HFFc6 (cell line): ENCODE measurements at places on chromosomes 1 and 21. TPM values are rescaled to one million over a fixed set of nuclear protein-coding genes. Genes with fewer than 3 reads are reported as not detected.

DNA sequence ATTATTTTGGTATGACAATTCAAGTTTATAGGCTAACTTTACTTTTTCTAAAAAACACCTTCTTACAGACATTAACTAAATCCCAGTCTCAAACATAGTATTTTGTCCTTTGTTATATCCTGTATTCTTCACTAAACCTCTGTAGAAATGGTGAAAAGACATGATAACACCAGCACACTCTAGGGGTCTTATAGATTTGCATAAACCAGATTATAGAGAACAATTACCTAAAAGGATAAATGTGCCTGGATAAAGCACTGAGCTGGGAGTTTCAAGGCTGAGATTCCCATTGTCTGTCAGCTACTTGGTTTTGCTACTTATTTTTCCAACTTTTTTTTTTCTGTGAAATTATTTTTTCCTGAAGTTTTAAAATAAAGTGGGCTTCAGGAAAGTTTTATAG lies 1288.6 kb upstream of the TMPRSS15 start:
- DNase-seq: no peak

FNDC5 gene
- 0.66 to 0.93 TPM in 2 of 3 replicates, not detected in the other for total RNA-seq

GRCh38 chr1:210754878-210755665 lies 378.9 kb downstream of the KCNH1 start:
- DNase-seq: no peak

TAS1R1 gene
- total RNA-seq: 0.07 TPM in 1 of 3 replicates, not detected in the others

NR1I3 gene
- not detected in 3 replicates for total RNA-seq

GRCh38 chr1:239306426-239306825 lies 79.9 kb upstream of the CHRM3 start:
- no peak for DNase-seq

PDPN gene
- not detected in 3 replicates for total RNA-seq

- DNase-seq: peak; percentile 64
Measured at GRCh38 chr1:201870397-201870796, 18.3 kb upstream of the SHISA4 start.

SEC16B gene
- total RNA-seq: 0.86 to 2.1 TPM (median 1.1 TPM) in 3 replicates

DNA sequence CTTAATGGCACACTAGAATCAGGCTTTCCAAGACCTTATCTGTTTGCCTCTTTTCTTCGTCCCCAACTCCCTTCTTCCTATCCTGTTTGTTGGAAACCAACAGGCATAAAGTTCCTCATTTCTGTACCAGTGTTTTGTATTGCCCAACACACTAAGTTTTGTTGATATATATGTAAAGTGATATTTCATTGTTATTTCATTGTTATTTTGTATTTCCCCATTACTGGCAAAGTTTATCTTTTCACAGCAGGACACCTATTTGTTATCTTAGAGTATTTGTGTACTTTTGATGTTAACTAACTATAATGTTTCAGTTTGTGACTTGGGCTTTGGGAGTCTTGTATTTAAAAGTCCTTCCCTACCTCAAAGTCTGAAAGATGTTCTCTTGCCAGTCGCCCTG lies 27.1 kb downstream of the FAM20B start:
- no peak for DNase-seq

- DNase-seq: no peak
Measured at GRCh38 chr1:13487143-13487868, 26.5 kb downstream of the LRRC38 start.

DNA sequence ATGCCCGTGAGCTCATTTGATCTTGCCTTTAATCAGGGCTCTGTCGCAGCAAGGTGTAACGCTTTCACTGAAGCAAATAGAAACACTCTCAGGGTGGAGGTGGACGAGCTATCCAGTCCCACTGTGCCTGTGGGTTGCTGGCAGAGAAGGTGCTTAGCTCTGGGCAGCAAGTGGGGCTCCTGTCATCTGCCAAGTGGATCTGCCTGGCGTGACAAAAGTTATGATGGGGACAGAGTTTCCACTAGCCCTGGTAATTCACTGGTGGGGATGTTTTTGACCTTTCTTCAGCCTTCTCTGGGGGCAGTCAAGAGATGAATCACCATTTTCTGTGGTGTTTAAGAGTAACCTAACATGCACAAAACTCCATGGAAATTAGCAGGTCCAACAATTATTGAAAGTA lies 71.3 kb upstream of the EDEM3 start:
- DNase-seq: no peak

CRABP2 gene
- 54.7 to 79.5 TPM (median 58.3 TPM) in 3 replicates for total RNA-seq

- peak; percentile 33 for DNase-seq
Measured at GRCh38 chr1:52551507-52552235, 1.2 kb downstream of the TUT4 start.

DNA sequence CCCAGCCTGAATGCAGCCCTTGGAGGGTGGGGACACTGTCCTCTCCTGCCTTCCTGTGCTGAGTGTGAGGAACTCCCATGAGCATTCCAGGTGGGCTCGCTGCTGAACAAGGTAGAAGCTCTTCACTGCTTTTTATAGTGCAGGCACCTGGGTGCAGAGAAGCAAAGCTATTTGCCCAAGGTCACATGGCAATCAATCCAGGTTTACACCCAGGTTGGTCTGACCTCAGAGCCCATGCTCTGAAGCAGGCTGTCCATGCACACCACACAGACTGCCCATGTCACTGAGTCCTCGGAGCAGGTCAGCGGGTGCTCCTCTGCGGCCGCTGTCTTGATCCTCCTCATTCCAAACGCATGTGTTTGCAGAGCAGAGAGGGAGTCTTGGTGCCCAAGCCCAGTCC lies 323.4 kb upstream of the VAMP3 start:
- no peak for DNase-seq

DNASE2B gene
- total RNA-seq: not detected in 3 replicates

S100A3 gene
- 5.1 to 5.4 TPM (median 5.3 TPM) in 3 replicates for total RNA-seq

GBP5 gene
- total RNA-seq: 0.22 TPM in 1 of 3 replicates, not detected in the others

TP73 gene
- total RNA-seq: not detected in 3 replicates

DNA sequence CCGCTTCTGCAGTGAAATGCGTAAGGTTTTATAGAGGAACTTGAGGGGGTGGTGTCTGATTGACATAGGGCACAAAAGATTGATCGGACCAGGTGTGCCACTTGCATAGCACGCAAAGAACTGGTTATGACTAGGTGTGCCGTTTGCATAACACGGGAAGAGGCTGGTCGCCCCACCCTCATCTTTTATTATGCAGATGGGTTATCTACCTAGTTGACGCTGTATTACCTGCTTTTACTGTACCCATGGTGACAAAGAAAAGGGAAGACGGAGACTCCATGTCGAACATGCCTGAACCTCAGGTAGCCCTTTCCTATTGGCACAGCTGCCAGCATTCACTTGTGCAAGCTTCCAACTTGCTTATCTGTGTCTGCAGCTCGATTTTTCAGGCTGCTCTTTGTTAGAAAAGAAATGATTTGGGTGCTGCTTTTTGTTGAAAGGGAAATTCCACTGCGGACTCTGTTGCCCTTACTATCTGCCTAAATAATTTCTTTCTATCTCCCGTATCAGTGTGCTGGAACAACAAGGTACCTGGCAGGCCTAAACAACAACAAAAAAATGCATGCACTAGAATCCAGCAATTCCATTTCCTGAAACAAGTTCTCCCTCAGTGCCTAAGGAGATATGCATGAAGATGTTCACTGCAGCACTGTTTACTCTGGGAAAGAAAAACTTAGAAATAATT lies 194.4 kb upstream of the KAZN start:
- DNase-seq: no peak

DNA sequence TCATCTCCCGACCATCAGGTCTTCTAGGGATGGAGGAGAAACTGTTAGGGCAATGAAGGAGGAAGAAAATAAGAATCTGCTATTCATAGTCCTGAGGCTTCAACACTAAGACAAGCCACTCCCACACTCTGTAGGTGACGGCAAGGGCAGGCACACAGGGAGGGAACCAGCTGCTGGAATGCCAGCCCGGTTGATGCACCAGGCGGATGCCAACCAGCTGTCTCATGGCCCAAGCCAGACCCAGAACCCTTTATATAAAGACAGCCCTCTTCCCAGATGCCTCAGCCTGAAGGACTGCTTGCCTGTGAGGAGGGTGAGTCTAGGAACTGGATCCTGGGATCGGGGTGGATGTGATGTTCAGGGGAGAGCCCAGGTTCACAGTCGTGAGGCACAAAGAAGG lies at the start of gene KPRP:
Gene KPRP (plus strand): TSS at position 279 of the 400 bp plus-strand sequence. CDS start 1,564 bp downstream, outside the sequence.
- no peak for DNase-seq

SLC45A1 gene
- total RNA-seq: 0.90 to 2.2 TPM (median 1.6 TPM) in 3 replicates

DNA sequence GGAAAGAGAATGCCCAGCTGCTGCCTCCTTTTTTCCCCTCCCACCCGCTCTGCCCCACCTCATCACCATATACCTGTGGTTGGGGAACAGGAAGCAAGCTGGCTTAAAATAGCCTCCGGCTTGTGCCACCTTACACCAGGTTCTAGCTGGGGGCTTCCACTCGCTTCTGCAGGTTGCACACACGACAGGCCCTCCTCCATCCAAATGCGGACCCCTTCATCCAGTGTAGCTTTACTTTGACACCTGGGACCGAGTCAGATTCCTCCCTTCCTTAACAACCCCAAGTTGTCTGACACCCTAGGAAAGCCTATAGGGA lies 14.6 kb downstream of the BLACAT1 start:
- DNase-seq: no peak

DNA sequence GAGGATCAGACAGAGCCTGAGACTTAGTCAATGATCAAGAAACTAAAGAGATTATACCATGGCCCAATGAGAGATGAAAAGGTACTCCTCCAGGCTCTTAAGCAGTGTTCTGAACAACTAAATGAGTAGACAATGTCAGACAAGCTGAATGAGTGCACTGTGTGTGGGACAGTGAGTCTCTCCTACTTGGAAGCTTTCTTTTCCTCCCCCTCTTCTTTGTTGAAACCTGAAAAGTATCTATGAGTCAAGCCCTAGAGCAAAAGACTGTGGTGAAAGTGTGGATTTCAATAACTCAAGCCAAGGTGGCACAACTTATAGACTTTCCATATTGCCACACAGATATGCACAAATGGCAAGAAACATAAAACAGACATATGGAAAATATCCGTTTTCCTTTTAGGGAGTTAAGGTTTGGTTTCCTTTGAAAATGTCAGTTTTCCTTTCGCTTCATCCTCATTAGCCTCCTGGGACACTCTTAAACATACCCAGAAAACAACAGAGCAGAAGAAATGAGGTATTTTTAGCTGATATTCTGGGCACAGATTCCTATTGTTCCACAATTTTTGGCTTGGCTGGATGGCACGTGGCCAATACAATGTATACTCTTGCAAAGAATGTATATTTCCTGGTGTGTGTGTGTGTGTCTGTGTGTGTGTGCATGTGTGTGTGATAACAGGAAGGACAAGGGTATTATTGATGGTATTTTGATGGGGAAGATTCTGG lies 96.6 kb downstream of the LMX1A start:
- DNase-seq: no peak

DNA sequence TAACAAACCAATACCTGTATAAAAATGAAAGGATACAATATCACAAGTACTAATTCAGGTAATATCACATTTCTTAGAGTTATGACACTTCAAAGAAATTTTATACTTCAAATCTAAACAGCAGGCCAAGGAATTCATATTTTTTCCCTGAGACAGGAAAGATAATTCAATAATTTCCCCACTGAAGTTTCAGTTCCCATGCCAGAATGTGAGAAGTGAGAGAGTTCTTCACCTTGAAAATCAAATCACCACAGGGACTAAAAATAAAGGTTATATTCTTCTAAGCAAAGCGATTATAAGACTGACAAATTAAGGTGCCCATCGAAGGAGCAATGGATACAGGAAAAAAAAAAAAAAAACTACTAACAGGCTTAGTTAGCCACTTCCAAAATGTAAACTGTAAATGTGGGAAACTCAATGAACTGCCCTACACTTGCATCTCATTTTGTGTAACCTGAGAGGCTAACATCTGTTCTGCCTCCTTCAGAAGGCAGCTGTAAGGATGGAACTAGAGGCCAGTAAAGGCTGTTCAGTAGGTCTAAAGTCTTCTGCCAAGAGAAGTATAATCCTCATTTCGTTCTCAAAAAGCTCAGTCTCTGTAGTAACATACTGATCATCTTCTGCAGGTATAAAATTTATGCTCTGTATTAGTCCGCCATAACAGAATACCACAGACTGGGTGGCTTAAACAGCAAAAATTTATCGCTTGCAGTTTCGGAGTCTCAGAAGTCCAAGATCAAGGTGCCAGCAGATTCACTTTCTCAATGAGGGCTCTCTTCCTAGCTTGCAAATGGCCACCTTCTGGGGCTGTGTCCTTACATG lies 127.8 kb downstream of the RERE start:
- DNase-seq: no peak

PTPN7 gene
- not detected in 3 replicates for total RNA-seq

- no peak for DNase-seq
Measured at GRCh38 chr1:8665833-8666232, 151.6 kb downstream of the RERE start.

MR1 gene
- total RNA-seq: 31.5 to 43.6 TPM (median 34.5 TPM) in 3 replicates

DNA sequence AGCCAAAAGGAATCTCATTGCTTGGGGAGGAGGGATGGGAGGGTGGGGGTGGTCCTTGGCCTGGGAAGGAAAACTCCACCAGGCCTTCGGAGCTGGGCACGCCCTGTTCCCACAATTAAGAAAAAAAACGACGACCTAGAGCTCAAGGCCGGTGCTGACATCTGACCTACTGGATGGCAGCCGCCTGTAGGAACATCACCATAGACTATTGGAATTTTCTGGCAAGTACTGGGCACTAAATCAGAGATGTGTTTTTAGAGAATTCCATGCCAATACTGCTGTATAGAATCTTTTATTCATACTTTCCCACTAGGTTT lies 729 bp downstream of the NADK start:
- no peak for DNase-seq

DNA sequence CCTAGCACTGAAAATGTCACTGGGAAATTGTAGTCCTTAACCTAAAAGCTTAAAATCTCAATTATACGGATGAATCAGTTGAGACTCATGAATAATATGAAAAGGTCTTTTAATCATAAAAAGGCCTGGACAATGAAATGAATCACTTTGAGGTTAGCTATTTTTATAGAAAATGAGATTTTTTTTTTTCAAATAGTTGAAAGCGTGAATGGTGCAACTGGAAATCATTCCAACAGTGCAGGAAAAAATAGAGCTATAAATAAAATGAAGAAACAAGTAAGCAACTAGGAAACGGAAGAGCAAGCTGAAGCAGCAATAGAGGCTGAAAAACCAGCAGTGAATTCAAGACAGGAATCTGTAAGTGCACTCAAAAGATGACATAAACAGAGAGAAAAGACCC lies 142.9 kb downstream of the BACH1 start:
- DNase-seq: no peak

ELAVL4 gene
- total RNA-seq: not detected in 3 replicates

GUCA2A gene
- total RNA-seq: not detected in 3 replicates

LRRC8B gene
- 0.03 and 0.57 TPM in 2 replicates for total RNA-seq

DNA sequence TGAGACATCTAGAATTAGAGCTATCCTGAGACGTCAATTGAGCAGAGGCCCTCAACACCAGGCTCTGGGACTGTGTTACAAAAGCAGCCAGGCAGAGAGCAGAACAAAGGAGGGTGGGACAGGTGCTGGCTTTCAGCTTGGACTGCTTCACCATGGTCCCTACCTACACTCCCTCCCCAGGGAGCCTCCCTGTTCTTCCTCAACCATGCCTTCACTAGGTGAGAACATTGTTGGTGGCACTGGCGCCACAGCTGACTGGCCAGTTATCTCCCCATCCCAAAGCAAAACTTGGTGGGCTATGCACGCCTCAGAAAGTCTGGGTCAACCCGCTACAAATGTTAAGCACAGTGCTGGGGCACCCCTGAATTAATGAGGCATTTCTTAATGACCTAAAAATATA lies 87.8 kb downstream of the NMNAT2 start:
- DNase-seq: no peak
